ENCODE measurements at places on chromosomes 5 and 9. TPM values are rescaled to one million over a fixed set of nuclear protein-coding genes. Genes with fewer than 3 reads are reported as not detected.

DNA sequence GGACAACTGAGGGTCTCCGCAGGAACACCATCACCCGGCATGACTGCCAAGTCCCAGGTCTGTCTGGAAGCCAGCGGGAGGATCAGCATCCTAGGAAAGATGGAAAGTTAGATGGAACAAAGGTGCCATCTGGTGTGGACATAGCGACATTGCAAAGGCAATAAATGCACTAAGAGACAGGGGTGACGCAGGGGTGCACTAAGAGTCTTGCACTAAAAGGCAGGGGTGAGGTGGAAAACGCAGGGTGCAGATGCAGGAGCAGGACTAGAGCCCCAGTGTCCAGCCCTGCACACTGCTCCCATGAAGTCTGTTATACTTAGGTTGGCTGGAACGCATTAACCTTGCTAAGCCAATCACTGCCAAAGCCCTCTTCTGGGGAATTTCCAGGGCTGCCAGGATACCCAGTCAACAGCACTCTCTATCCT, 15.5 kb downstream of the ATOX1 start:
- DNase-seq, result peak; percentile 70

DNA sequence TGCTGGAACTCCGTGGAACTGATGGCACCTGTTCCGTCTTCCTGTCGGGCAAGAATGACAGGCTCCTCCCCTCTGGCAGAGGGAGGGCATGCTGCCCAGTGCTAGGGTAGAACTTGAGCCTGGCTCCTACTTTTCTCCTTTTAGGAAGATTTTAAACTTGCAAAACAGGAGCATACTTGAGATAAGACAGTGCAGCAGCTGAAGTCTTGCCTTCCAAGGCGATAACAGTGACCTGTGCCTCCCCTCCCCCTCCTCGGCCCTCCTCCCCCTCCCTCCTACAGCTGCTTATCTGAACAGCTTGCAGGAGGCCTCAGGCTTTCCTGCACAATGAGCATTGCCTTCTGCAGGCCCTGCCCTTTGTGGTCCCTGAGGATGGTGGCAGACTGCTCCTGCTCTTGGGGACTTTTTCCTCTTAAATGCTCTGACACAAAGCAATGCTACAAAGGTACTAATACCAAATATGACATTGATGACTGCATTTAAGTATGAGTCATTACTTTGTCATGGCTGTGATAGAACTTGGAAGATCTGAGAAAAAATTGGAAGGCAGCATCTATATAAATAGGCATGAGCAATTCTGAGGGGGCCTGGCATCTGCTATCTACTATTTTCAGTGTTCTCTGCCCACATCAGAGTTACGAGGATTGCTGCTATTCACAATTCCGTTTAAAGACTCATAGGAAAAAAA, 2.0 kb downstream of the GADD45G start:
- peak; percentile 43 for DNase-seq

ZNF483 gene
- 4.5 TPM for total RNA-seq

TNFSF15 gene
- total RNA-seq, result not detected

DNA sequence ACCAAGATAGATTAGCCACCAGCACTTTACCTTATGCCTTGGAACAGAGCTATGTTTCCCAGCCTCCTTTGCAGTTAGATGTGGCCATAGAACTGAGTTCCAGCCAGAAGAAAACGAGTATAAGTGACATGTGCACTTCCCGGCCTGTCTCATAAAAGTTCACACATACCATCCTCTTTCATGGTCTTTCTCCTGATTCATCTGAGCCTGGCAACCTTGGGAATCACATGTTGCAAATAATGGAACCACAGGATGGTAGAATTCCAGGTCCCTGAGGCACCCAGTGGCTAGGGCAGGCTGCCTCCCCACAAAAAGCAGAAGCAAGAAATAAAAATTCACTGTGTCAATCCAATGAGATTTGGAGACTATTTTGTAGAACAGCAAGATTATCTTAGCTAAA, 128.1 kb downstream of the PDE4D start:
- DNase-seq, result no peak

OGN gene
- 0.11 TPM for total RNA-seq

Data from cardiac muscle cell (in vitro differentiated cells and primary cell).